WTC11 (cell line): ENCODE measurements at places on chromosomes 13 and 19.

GRCh38 chr19:2970201-2970835, 7.0 kb upstream of the TLE6 start:
- no peak for DNase-seq

DNA sequence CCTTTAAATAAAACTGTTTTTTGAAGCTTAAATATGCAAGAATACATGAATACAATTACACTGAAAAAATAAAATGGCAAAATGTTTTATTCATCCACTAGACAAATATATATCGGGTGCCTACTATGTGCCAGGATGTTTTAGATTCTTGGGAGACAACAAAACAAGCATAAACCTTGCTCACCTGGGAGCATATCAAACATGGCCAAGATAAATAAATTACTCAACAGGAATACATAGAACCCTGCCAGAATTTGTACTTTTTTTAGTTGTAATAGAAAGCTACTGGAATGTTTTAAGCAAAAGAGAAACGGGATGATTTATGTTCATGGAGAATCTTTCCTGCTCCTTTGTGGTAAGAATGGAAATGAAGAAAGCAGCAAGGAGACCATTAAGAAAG, 2358.5 kb upstream of the PCDH20 start:
- no peak for DNase-seq

- no peak for DNase-seq
Observed at GRCh38 chr13:47136504-47136941, 239.7 kb upstream of the HTR2A start.

DNA sequence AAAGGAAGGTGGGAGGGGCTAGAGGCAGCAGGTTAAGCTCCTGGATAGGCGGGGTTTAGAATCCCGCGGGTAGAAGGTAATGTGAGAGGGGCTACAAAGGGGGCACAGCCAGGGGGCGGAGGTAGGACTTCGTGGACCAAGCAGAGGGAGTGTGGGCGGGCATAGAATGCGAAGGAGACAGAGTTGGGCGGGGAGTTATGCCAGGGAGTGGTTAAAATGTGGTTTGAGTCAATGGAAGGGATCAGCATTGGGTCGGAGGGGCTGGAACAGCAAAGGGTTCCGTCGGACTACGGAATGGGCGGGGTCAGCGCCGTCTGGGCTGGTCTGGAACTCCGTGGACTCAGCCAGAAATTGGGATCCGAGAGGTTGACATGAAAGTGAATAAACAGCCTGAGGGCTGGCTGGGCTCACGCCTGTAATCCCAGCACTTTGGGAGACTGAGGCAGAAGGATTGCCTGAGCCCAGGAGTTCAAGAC, 3.0 kb downstream of the LTBP4 start:
- no peak for DNase-seq
